AG10803 (cell line): ENCODE measurements at places on chromosomes 2 and 18.

GRCh38 chr2:226800941-226801784, 1.5 kb upstream of the IRS1 start:
- peak; percentile 78 for DNase-seq

DNA sequence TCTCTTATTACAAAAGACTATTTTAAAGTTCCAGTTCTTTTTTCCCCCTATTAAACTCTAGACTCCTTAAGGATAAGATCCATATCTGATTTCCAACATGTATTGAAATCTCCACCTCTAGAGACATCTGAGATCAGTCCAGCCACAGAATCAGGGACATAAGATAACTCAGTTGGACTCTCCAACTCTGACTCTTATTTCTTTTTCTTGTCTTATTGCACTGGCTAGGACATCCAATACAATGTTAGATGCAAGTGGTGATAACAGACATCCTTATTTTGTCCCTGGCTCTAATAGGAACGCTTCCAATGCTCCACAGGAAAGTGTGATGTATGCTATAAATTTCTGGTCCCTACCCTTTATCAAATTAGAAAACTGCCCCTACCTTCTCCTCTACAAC, 158.1 kb downstream of the TNS1 start:
- DNase-seq: no peak

DNA sequence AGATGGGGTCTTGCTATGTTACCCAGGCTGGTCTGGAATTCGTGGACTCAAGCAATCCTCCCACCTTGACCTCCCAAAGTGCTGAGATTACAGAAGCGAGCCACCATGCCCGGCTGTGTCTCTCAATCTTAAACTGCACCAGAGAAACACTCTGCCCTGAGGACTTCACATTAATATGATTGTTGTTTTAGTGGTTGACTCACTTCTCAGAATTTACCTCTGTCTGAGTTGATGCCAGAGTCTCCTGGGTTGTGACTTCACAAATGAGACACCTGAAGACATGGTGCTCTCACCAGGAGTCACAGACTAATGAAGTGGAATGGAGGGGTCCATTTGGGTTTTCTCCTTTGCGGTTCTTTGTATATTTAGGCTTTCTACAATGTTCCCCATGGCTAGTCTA, 61.0 kb upstream of the TGIF1 start:
- no peak for DNase-seq

DNA sequence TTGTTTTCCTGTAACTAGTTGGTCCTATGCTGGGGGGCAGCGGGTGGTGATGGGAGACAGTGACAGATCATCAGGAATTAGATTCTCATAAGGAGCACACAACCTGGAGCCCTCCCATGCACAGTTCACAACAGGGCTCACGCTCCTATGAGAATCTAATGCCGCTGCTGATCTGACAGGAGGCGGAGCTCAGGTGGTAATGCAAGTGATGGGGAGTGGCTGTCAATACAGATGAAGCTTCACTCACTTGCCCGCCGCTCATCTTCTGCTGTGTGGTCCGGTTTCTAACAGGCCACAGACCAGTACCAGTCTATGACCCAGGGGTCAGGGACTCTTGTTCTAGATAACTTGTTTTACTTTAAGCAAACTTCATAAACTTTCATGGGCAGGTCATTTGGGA, 205.3 kb upstream of the SLC14A2 start:
- DNase-seq: no peak

DNA sequence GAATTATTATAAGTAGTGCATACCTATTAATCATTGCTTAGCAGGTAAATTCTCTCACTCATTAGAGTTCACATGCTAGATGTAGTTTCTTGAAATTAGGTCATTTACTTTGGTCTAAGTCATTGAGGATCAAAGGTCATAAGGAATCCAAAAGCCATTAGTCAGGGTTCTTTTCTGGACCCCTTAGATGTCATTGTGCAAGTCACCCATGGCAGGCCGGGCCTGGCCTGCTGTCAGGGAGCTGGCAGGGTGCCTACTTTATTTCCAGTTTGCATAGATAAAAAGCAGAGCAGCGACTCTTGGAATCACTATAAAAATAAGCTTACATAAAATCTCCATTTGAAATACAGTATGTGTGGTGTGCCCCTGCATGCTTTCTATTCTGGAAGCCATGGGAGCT, 91.3 kb downstream of the MEIS1 start:
- no peak for DNase-seq

DNA sequence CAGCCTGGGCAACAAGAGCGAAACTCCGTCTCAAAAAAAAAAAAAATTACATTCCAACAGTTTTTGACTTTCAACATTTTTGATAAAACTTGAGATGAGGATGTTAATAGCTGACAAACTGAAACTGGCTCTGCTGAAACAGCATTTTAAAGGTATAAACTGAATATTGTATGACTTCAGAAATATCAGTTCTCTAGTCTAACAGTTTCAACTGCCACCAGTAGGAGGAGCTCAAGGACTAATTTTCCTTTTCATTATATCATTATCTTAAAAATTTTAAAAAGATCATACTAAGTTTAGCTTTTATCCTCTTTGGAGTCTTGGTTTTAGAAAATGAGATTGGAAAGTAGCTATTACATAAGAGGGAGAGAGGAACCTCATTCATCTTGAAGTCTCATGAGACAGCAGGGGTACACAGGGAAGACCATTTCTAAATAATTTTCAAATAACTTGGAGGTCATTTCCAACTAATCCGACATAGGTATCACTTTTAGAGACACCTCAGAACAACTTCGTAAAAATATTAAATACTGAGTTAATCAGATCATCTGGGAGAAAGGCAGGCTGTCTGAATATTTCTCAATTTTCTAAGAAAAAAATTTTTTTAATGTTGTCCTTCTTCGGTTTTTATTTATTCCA, 37.6 kb upstream of the MCM6 start:
- DNase-seq: peak; percentile 48
